ENCODE measurements at places on chromosomes 4 and X. TPM values are rescaled to one million over a fixed set of nuclear protein-coding genes. Genes with fewer than 3 reads are reported as not detected.

Gene TLR10
- not detected for total RNA-seq

Gene MTNR1A
- total RNA-seq, result not detected

- no peak for DNase-seq
Measured at GRCh38 chr4:6105311-6105911, 87.2 kb upstream of the C4orf50 start.

- no peak for DNase-seq
Measured at GRCh38 chr4:76836860-76837562, 60.9 kb downstream of the SOWAHB start.

DNA sequence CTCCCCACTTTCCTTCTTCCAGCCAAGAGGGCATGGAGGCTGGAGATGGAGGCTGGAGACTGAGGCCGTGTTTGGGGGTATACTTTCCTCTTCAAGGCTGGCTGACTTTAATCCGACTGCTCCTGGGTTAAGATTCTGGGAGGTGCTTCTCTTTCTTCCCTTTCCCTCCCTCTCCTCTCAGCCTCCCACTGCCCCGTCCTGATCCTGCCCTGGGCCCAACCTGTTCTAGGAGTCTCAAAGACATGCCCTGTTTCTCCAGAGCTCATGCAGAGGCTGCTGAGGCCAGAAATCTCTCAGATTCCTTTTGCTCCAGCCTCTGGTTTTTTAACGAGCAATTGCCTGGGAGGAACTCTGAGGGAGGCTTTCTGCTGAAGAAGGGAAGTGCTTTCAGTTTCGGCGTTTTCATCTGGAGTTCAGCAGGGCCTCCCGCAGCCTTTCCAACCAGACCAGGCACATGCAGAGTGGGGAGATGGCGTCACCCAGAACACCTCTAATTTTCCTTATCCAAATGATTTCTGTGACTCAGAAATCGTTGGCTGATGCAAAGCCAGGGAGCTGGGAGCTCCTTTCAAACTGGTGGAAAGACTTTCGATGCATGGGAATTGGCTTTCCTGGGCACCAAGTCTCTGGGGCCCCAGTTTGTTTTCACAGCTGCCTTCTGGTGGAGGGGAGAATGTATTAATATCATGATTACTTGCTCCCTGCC, 34.5 kb upstream of the FAM9C start:
- DNase-seq, result peak; percentile 41

DNA sequence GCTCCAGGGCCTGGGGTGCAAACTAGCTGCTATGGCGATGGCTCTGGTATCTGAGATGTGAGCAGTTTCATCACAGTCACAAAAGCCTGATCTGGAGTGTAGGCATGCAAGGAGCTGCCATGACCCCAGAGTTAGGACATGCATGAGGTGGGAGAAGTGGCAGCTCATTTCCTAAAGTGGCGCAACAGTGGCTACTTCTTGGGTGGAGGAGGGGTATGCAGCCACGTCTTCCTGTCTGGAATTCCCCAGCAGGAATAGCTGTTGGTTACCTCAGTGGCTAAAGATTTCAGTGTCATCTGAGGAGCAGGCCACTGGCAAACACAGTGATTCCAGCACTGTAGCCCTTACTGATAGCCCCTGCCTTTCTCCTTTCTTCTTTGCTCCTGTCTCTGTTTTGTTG, 1382.5 kb downstream of the C4orf33 start:
- no peak for DNase-seq

Gene NDST3
- total RNA-seq, result 6.5 TPM

DNA sequence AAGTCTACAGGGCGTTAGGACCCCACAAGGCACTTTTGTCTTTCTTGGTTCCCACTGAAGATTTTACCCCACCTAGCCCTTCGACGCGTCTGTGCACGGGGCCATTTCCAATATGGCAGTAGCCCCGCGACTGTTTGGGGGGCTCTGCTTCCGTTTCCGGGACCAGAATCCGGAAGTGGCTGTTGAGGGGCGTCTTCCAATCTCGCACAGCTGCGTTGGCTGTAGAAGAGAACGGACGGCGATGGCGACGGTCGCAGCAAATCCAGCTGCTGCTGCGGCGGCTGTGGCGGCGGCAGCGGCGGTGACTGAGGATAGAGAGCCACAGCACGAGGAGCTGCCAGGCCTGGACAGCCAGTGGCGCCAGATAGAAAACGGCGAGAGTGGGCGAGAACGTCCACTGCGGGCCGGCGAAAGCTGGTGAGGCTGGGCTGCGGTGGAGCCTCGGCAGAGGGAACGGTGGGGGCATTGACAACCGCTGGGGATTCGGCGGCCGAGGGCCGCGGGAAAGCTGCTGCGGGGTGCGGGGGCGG, at the start of gene USP11:
USP11 (plus strand) TSS at position 207 of the 530 bp plus-strand sequence; CDS start at position 242, 35 bp downstream.
- peak; percentile 40 for DNase-seq

Gene CYSLTR1
- not detected for total RNA-seq

DNA sequence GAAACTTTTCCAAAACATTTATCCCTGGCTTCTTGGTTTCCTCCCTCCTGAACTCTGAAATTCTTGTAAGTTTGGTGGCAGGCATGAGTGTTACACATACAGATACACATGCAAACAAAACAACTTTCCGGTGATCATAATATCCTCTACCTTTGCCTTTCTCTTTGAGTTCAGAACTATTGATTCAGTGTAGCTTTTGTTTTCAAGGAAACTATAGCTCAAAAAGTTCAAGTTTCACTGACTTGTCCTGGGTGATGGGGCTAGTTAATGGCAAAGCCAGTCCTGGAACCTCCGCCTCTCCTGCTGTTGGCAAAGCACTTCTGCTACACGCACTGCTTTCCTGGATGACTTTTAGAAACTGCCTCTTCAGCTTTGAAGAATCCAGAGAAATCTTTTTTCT, 177.3 kb upstream of the FAT1 start:
- DNase-seq, result no peak

Gene TSPAN7
- total RNA-seq, result 28.4 TPM

DNA sequence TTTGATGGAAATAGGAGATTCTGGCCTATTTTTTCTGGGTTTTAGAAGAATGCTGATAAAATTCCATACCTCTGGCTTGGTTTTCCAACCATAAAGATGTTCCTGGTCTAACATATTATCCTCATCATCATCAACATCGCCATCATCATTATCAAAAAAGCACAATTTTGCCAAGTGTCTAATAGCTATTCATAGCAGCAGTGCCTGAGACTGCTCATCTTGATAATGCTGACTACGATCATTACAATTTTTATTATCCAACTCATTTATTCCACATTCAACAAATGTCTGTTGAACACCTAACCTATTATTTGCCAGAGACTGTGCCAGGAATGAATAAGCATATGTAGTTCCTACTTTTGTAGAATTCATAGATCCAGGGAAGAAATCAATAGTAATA, 303.5 kb upstream of the GATB start:
- no peak for DNase-seq

GRCh38 chr4:14772388-14772787, 229.9 kb upstream of the CPEB2 start:
- no peak for DNase-seq

DNA sequence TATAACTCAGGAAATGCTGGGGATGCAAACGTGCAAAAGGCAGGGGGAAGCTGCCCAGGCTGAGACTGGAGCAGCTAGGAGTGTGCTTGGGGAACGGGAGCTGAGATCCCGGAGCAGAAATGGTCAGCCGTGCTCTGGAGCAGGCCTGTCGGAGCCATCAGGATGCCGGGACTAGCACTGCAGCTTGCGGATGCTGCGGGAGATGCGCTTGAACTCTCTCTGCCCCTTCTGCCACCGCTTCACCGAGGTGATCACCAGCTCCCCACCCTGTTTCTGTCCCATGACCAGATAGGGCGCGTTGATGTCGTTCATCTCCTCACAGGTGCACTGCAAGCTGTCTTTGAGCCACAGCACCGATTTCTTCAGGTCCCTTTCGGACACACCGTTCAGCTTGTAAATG, 7.6 kb downstream of the SFRP2 start:
- DNase-seq, result no peak

GRCh38 chr4:81974523-81974922, 399.3 kb downstream of the HNRNPD start:
- no peak for DNase-seq

Gene FAM47A
- not detected for total RNA-seq

Gene RBMXL3
- total RNA-seq, result not detected

GRCh38 chr4:38314663-38315062, 349.3 kb upstream of the KLF3 start:
- DNase-seq, result no peak

- DNase-seq, result peak; percentile 84
Measured at GRCh38 chrX:72572248-72573157, at the start of gene HDAC8. Gene HDAC8, minus strand, starts transcription at chrX:72572843. Its CDS starts 82 bp downstream, at chrX:72572761.

Gene SEPSECS
- total RNA-seq, result 10.2 TPM

DNA sequence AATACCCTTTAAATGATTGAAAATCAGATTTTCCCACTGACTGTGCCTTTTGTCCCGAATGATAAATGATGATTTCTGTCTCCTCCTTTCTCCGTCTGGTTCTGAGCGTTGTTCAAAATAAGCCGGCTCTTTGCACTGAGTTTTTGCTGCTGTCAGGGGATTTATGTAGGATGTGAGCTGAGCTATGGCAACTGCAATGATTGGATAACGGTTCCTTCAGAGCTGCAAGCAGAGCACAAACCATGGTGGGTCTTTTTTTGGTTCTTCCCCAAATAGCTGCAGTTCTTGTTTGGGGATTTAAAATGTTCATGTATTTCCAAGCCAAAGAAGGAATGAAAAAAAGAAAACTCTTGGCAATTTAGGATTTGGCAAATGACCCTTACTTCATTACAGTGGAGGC, 124.5 kb upstream of the CASK start:
- DNase-seq, result no peak

DNA sequence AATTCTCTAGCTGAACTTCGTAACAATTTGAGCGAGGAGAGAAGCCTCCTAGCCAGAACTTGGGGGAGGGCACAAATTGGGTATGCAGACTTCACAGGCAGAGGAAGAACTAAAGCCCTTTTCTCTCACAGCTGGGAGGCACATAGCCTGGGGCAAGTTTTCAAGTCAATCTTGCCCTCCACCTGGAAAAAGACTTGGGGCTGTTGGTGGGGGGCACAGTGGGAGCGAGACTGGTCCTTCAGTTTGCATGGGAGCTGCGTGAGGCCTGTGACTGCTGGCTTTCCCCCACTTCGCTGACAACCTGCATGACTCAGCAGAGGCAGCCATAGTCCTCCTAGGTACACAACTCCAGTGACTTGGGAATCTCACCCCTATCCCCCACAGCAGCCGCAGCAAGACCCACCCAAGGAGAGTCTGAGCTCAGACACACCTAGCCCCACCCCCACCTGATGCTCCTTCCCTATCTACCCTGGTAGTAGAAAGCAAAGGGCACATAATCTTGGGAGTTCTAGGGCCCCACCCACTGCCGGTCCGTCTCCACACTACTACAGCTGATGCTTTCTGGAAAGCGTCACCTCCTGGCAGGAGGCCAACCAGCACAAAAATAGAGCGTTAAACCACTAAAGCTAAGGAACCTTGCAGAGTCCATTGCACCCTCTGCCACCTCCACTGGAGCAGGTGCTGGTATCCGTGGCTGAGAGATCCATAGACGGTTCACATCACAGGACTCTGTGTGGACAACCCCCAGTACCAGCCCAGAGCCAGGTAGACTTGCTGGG, 160.8 kb downstream of the CBLL2 start:
- no peak for DNase-seq

Gene LANCL3
- total RNA-seq, result 0.51 TPM

Gene HSFX4
- total RNA-seq, result not detected

DNA sequence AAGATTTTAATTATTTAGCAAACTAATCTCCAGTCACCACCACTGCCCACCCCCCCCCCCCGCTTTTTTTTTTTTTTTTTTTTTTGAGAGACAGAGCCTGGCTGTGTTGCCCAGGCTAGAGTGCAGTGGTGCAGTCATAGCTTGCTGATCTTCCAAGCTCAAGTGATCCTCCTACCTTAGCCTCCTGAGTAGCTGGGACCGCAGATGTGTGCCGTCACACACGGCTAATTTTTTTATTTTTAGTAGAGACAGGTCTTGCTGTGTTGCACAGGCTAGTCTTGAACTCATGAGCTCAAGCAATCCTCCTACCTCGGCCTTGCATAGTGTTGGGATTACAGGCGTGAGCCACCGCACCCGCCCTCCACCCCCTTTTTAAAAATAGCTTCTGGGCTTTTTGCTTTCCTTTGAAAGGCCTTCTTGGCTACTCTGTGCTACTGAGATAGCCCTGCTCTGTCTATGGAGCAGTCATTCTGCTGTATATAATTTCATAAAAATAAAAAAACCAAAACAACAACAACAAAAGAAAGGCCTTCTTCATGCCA, 18.7 kb downstream of the TXLNG start:
- no peak for DNase-seq

GRCh38 chr4:151669990-151670389, 90.8 kb downstream of the GATB start:
- no peak for DNase-seq

- no peak for DNase-seq
Measured at GRCh38 chr4:84286048-84286447, 213.0 kb downstream of the NKX6-1 start.

Gene UGT2B10
- total RNA-seq, result not detected

Gene FREM3
- 0.51 TPM for total RNA-seq

- no peak for DNase-seq
Measured at GRCh38 chr4:68927165-68927564, 24.4 kb downstream of the UGT2A3 start.
